ENCODE measurements at places on chromosomes 13 and 19.

DNA sequence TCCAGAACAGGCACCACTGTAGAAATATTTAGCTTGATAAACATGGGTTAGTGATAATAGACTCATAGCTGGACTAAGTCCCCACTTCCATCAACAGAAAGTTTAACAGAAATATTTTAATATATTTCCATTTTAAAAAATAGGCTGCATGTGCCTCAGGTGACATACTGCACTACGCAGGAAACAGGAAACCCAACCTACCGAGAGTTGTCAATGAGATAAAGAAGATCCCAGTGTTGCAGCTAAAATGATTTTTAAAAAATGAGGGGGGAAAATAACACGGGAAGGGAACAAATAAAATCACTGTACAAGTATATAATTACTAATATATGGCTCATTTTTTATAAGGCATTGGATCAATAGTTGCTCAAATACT lies 154.8 kb downstream of the TBC1D4 start:
- DNase-seq = no peak

GRCh38 chr13:104422668-104423067 lies 1356.5 kb upstream of the SLC10A2 start:
- DNase-seq = no peak

DNA sequence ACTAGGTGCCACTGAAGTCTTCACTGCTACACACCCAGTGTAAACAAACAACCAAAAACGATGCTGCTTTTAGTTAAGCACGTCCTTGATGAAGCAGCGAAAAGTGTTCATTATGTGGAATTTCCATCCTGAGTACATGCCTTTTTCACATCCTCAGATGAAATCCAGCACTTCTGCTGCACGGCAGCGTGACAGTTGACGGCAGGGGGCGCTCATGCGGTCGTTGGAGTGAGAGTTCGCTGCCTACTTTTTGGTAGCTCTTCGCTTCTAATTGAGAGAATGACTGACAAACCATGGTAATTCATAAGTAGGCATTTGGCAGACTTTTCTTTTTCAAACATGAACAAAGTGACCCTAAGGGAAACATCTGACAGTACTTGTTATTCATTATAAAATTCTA lies 1124.9 kb downstream of the EFNB2 start:
- peak; percentile 39 for DNase-seq

DNA sequence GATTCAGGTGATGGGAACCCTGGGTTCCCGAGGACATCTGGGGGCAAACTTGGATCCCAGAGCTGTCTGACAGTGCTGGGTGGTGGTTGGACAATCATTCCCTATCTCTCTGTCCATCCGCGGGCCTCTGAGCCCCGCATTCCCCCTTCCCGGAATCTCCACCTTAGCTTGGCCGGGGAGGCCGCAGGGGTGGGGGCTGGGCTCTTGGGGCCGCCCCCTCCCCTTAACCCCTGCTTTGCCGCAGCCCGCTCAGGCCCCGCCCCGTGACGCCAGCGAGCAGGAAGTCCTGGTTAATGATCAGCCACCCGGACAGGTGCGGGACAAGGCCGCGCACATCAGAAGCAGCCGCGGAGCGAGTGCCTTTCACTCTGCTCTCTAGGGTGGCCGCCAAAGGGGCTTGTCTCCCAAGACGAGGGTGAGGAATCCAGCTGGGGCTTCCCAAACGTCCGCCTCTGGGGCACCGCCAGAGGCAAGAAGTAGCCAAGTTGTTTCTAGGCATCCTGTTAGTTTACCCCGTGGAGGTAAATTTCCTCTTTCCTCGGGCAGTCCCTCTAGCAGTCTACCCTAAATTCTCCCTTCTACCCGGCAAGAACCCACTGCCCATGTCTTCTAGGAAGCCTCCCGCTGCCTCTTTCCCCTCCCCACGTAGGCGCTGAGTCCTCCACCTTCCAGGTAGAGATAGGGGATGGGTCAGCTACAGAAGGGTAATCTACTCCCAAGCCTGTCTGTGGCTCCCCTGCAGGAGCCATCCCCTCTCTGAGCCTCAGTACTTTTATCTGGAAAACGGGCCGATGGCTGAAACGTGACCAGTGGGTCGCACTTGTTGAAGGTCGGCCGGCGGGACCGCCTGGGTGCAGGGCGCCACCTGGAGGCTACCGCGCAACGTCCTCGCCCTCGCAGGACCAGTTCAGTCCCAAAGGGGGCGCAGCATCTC lies 3.0 kb downstream of the IRF2BP1 start:
- DNase-seq = peak; percentile 79

DNA sequence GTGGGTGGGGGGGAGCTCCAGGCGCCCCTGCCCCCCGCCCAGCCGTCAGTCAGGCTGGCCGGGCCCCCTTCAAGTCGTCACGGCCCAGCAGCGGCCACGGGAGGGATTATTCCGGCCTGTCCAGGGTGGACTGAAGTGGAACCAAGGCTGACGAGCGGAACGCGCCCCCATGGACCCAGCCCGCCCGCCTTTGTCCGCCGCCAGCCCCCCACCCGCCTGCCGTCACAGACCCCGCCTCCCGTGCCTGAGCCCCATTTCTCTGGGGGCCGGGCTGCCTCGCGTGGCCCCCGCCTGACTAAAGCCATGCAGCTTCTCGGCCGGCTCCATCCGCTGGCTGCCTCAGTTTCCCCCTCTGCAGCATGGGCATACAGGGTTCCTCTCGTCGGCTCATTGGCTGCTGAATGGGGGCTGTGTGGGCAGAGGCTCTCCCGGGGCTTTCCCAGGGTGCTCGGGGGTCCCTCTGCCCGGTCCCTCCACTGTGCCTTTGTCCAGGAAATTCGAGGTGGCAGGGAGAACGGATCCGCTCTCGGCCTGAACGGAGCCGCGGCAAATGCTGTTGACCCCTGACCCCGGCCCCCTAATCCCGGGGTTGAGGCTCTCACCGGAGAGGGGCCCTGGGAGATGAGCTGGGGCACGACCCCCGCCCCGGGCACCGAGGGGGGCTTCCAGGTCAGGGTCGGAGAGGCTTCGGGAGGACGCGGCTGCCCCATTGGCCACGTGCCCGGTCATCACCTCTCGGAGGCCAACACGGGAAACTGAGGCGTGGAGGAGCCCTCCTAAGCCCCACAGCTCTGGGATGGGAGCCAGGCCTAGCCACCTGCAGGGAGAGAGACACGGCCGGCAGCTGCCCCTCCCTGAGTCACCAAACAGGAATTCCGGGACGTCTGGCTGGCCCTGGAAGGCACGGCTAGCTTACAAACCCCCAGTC lies 27.4 kb downstream of the EFNA2 start:
- peak; percentile 65 for DNase-seq

GRCh38 chr19:38285567-38285966 lies 18.5 kb upstream of the C19orf33 start:
- no peak for DNase-seq

- peak; percentile 69 for DNase-seq
These were observed 69.4 kb downstream of the PSPC1 start for GRCh38 chr13:19713186-19713965.

- DNase-seq = no peak
These were observed 89.4 kb downstream of the COL4A2 start for GRCh38 chr13:110396476-110396875.

GRCh38 chr19:49224879-49225278 lies 67.3 kb downstream of the TRPM4 start:
- DNase-seq = peak; percentile 34

DNA sequence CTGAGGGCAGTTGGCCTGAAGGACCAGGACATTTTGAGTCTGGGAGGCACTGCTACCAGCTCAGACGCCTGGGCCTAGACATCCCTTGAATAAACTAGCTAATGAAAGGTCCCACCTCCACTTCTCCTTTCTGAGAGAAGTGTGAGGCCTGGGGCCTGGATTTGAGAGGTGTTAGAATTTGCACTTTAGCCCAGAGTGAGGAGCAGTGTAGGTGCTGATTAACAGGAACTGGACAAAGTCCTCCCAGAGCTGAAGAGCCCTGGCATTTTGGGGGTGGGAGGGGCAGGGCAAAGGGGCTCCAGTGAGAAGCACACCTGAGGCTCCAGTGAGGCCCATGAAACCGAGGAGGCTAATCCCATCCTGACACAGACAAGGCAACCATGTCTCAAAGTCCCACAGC lies 15.2 kb upstream of the SLC1A5 start:
- no peak for DNase-seq

DNA sequence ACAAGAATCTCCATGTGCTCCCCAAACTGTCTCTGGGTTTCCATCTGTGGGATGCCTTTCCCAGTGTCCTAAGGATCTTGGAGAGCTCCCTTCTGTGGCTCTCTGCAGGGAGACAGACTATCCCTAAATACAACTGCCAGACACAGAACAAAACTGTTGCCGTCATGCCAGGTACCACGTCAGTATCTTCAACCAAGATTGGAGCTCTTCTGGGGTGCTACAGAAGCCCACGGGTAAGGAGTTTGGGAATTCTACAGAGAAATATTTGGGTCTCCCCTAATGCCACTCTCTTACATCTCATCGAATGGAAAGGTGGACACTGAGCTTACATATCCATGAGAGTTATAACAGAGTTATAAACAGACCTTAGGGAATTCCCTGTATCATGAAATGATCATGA lies 4.9 kb upstream of the MBD3L3 start:
- no peak for DNase-seq

DNA sequence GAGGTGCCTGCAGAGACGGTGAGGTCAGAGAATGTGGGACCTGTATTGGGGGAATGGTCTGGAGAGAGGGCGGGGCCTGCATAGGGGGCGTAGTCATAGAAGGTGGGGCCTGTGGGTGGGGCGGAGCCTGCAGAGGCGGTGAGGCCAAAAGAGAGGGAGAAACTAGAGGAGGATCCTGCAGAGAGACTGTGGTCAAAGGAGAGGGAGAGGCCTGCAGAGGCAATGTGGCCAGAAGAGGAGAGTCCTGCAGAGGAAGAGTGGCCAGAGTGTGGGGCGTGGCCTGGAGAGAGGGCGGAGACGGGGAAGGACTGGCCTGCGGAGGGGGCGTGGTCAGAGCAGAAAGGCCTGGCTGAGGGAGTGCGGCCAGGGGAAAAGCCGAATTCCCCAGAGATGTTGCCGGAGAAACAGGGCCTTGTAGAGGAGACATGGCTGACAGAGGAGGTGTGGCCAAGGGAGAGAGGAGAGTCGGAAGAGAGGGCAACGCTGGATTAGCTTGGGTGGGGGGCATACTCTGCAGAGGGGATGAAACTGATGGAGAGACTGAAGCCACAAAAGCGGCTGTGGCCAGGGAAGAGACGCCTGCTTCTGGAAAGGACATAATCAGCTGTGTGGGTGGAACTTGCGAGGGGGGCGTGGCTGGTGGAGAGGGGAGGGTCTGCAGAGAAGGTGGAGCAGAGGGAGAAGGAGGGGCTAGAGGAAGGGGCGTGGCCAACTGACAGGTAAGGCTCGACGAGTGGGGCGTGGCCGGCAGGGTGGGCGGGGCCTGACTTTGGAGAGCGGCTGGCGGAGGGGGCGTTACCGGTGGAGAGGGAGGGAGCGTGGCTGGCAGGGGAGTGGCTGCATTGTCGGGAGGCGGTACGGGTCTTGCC lies 2.5 kb downstream of the PRR36 start:
- DNase-seq = peak; percentile 88

GRCh38 chr13:75831389-75831788 lies 195.3 kb downstream of the LMO7 start:
- DNase-seq = no peak

GRCh38 chr19:6470173-6470572 lies 6.1 kb downstream of the CRB3 start:
- no peak for DNase-seq

DNA sequence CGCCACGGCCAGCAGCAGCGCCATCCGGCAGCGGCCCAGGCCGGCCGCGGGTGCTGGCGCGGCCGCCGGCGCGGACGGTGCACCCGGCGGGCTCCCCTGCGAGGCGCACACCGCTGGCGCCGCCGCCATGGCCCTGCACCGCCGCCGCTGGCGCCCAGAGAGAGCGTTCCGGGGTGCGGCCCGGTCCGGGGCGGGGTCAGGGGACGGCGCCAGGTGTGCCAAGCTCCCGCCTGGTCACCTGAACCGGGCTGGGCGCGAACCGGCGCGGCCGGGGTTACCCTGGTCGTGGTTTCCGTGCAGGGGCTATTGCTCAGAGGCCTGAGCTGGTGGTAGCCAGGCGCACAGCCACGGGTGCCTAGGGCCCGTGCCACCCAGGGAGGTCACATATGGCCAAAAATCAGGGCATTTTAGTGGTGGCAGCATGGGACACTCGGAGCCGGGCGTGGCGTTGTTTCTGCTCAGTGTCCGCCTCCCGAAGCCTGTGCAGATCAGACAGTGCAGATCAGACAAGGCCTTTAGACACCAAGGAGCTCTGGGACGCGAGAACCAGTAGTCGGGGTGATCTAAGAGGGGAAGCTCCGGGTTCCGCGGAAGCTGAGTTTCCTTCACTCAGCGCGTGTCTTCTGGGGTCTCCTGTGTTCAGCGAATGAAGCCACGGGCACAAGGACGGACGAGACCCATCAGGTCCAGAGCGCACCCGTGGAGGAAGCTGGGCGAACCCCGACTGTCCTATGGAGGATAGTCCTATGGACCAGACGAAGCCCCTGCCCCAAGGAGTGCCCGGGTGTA lies at the start of gene TMEM238:
TSS of gene TMEM238 (minus strand) at position 162 of the 789 bp plus-strand sequence. CDS start at position 129, 33 bp downstream.
- no peak for DNase-seq

DNA sequence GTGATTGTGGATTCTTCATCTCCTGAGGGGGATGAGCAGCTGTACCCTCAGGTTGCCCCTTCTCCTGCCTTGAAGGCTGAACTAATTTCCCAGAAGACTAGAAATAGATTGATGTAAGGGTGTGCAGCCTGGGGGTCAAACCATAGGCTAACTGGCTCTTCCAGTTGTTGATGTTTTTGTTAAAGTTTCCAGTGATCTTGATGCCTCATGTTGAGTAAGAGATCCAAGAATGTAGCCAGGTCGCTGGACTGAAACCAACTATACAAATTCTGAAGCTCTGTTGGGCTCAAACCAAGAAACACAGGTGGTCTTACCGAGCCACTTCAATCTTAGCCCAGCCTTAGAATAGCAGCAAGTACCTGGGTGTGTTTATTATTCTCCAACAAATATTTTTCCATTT lies 391.8 kb downstream of the KLF5 start:
- DNase-seq = no peak

GRCh38 chr19:6772028-6772865 lies at the start of gene VAV1:
Gene VAV1, plus strand, starts transcription at chr19:6772708. Its CDS starts 100 bp downstream, at chr19:6772808.
- DNase-seq = no peak

GRCh38 chr13:53336441-53337160 lies 308.0 kb downstream of the OLFM4 start:
- no peak for DNase-seq

Data from fibroblast of upper back skin (primary cell).